Ovary (tissue), 10 donors: ENCODE measurements at places on chromosomes 16 and 17. TPM values are rescaled to one million over a fixed set of nuclear protein-coding genes. Genes with fewer than 3 reads are reported as not detected.

- no peak overlapping the region for H3K4me3 ChIP-seq
- no peak for DNase-seq
- no peaks in the 10 kb centered on the region for H3K27me3 ChIP-seq
- no peaks in the 10 kb centered on the region for H3K4me1 ChIP-seq
- no peak overlapping the region for H3K27ac ChIP-seq
- no peaks in the 10 kb centered on the region for H3K36me3 ChIP-seq
These were observed 247.8 kb downstream of the ENGASE start for GRCh38 chr17:79322211-79323123.

DNA sequence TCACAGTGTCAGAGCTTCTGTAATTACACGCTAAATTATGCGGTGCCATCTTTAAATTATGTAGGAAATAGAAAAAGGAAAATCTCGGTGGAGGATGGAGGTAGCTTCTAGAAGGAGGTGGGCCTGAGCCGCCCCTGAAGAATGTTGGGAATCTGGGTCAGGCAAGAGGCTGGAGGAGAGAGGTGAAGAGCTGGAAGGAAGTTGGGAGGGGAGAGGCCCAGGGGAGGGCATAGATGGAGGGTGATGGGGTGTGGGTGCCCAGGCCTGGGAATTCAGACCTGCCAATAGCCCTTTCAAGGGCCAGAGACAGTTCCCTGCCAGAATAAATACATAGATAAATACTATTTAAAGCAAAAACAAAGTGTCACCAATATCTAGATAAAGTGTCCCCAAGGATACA is 415.0 kb upstream of the HSBP1 start:
- no peaks in the 10 kb centered on the region for H3K4me1 ChIP-seq
- no peak overlapping the region for H3K4me3 ChIP-seq
- DNase-seq = no peak
- no peaks in the 10 kb centered on the region for H3K36me3 ChIP-seq

DNA sequence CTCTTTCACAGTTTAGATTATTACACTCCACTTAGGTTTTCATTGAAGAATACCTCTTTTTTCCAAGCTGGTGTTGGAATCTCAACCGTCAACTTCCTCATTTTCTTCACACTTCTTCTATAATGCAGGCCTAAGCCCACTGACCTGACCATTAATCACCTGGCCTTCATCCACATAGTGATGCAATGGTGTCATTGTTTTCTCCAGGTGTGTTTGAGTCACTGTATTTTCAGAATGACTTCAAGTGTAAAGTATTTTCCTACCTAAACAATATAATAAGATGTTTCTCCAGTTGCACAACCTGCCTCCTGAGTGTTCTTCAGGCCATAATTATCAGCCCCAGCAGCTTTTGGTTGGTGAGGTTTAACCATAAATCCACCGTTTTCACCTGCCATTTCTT is 1675.1 kb downstream of the TP53TG3F start:
- H3K4me1 ChIP-seq = no peaks in the 10 kb centered on the region
- no peak overlapping the region for H3K27ac ChIP-seq
- no peak overlapping the region for H3K4me3 ChIP-seq
- DNase-seq = no peak

ABCA6 gene
- total RNA-seq = 38.1 TPM

- no peaks in the 10 kb centered on the region for H3K27me3 ChIP-seq
- DNase-seq = no peak
- H3K36me3 ChIP-seq = no peaks in the 10 kb centered on the region
- H3K4me3 ChIP-seq = no peak overlapping the region
- no peak overlapping the region for H3K27ac ChIP-seq
These were observed 15.2 kb downstream of the ZNF276 start for GRCh38 chr16:89736554-89736953.

GRCh38 chr16:81863630-81864352 is 84.7 kb downstream of the PLCG2 start:
- H3K4me1 ChIP-seq = no peaks in the 10 kb centered on the region
- no peak for DNase-seq
- H3K27me3 ChIP-seq = no peaks in the 10 kb centered on the region
- no peaks in the 10 kb centered on the region for H3K36me3 ChIP-seq

GRCh38 chr16:48963901-48964615 is 317.6 kb downstream of the CBLN1 start:
- no peaks in the 10 kb centered on the region for H3K4me1 ChIP-seq
- no peaks in the 10 kb centered on the region for H3K36me3 ChIP-seq
- no peak overlapping the region for H3K4me3 ChIP-seq
- no peak for DNase-seq

TPSG1 gene
- total RNA-seq = 1.3 TPM

CCT6B gene
- total RNA-seq = 3.8 TPM

DNA sequence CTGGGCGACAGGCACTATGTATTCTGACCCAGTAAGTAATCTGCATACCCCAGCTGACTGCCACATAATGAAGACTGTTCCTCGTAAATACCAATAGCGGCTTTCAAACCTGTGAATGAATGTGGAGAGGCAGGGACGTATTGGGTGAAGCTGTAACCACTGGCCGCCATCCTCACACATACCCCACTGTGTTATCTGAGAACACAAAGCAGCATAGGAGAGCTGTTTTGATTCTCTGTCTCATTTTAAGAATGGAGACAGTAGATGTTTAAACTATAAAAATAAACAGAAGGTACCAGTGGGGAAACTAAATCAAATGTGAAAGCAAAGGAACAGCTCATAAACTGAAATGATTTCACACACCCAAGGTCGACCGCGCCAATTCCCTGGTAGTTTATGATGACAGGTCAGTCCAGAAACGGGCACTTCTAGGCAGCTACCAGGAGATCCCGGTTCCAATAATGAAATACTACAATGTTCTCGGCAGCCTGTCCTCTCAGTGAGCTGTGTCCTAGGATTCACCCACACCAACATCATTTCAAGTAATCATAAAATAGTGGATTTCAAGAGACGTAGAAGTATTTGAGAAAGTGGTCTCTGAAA is 109.7 kb downstream of the ADCY9 start:
- no peak overlapping the region for H3K4me3 ChIP-seq
- no peak overlapping the region for H3K27ac ChIP-seq
- no peaks in the 10 kb centered on the region for H3K27me3 ChIP-seq

PDILT gene
- not detected for total RNA-seq

DNA sequence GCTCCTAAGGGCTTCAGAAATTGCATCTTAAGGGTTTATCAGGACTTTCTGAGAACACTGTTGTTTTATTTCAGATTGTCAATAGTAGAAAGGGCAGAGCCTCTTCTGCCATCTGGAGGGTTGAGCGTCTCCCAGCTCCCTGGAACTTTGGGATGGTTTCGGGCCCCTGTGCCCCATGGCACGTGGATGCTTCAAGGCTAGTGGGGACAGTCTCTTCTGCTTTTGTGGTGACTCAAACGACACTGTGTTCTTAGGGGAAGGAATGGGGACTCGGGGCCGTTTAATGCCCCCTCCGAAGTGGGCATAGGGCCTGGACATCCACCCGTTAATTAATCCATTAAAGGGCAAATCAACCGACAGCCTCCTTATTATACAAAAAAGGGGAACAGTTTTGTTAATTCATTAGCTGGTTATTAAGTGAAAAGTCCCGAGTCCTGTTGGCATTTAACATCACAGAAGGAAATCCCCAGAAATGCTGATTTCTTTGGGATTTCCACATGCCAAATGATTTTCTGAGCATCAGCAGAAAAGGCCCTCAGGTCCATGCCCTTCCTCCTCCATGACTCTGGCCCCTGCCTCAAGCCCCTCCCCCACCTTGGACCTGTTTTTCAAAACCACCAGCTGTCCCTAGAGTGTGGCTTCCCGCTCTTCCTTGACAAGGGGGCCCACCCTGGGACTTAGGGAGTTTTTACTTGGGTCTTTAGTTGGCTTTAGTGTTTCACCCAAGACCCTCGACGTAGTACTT is 68.7 kb downstream of the ARSG start:
- no peaks in the 10 kb centered on the region for H3K4me1 ChIP-seq
- no peak overlapping the region for H3K4me3 ChIP-seq
- no peaks in the 10 kb centered on the region for H3K36me3 ChIP-seq
- no peak for DNase-seq
- no peak overlapping the region for H3K27ac ChIP-seq

- no peak for DNase-seq
- no peak overlapping the region for H3K4me3 ChIP-seq
- no peak overlapping the region for H3K27ac ChIP-seq
- no peaks in the 10 kb centered on the region for H3K36me3 ChIP-seq
- no peaks in the 10 kb centered on the region for H3K27me3 ChIP-seq
These were observed 74.4 kb downstream of the COX10 start for GRCh38 chr17:14143688-14144087.

DNA sequence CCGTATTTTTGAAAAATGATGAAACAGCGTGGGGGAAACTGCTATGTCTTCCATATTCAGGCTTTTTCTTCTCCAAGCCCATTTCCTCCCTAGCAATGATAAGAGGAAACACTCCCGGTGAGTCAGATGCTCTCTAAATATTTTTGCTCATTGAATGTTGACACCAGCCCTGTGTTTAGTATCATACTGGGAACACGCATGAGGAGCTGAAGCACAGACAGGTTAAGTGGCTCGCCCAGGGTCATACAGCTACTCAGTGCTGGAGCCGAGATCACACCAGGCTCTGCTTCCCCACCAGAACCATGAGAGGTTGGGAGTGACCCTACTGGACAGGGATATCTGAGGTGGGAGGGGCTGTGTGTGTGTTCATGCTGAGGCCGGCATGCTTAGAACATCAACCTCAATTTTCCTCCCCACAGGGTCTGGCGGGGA is 37.8 kb upstream of the ADGRG1 start:
- no peaks in the 10 kb centered on the region for H3K36me3 ChIP-seq
- no peak overlapping the region for H3K4me3 ChIP-seq
- H3K27ac ChIP-seq = no peak overlapping the region
- no peak for DNase-seq
- no peaks in the 10 kb centered on the region for H3K27me3 ChIP-seq

- H3K27me3 ChIP-seq = no peaks in the 10 kb centered on the region
- no peaks in the 10 kb centered on the region for H3K4me1 ChIP-seq
- H3K27ac ChIP-seq = no peak overlapping the region
- no peak for DNase-seq
- no peaks in the 10 kb centered on the region for H3K36me3 ChIP-seq
- H3K4me3 ChIP-seq = no peak overlapping the region
These were observed 3.8 kb upstream of the XYLT1 start for GRCh38 chr16:17474572-17474971.

SOST gene
- total RNA-seq = not detected

DNA sequence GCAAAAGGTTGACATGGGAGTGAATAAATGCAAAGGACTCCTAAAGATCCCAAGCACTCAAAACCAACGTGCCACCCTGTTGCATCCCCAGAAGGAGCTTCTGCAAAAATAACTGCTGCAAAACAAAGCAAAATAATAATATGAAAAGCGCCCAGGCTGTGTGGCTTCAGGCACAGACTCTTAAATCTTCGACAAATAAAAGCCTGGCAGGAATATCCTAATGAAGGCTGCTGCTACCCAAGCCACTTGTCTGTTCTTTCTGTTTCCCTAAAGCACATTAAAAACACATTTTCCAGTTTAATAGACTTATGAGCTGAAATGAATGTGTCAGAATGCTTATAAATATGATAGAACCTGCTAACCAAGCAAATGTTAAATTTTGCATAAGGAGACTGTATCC is 154.0 kb downstream of the SLC39A11 start:
- no peaks in the 10 kb centered on the region for H3K27me3 ChIP-seq
- DNase-seq = no peak
- H3K4me3 ChIP-seq = no peak overlapping the region
- H3K36me3 ChIP-seq = no peaks in the 10 kb centered on the region
- no peak overlapping the region for H3K27ac ChIP-seq

DNA sequence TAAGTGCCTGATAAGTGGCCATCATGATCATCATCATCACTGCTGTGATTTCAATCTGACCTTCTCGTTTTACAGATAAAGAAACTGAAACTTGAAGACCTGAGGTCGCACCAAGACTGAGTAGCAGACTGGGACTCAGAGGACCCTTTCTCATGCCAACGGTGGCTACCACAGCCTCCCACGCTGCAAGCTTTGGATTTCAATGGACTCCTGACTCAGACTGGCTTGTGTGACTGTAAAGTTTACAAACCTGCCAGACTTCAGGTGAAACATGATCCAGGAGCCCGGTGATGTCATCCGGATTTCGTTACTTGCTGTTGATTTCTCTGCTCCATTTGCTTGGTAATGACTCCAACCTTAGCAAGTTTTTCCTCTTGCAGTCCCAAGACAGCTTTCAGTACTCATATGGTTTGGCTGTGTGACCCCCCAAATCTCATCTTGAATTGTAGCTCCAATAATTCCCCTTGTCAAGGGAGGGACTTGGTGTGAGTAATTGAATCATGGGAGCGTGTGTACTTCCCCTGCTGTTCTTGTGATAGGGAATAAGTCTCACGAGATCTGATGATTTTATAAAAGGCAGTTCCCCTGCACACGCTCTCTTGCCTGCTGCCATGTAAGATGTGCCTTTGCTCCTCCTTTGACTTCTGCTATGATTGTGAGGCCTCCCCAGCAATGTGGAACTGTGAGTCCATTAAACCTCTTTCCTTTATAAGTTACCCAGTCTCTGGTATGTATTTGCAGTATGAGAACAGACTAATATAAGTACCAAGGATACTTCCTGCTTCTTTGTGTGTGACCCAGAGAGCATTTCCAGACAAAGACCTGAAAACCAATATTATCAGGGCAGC is 26.7 kb upstream of the IRX6 start:
- no peak for DNase-seq
- H3K4me1 ChIP-seq = no peaks in the 10 kb centered on the region
- H3K4me3 ChIP-seq = no peak overlapping the region
- no peak overlapping the region for H3K27ac ChIP-seq
- H3K36me3 ChIP-seq = no peaks in the 10 kb centered on the region
- no peaks in the 10 kb centered on the region for H3K27me3 ChIP-seq

GRCh38 chr16:29926711-29927052 is 656 bp upstream of the KCTD13 start:
- peak overlapping the region; percentile 82 for H3K27ac ChIP-seq
- no peak for DNase-seq
- no peaks in the 10 kb centered on the region for H3K36me3 ChIP-seq
- H3K4me3 ChIP-seq = peak overlapping the region; percentile 73
- H3K4me1 ChIP-seq = peaks cover 13% of the 10 kb centered on the region
- H3K27me3 ChIP-seq = no peaks in the 10 kb centered on the region

DNA sequence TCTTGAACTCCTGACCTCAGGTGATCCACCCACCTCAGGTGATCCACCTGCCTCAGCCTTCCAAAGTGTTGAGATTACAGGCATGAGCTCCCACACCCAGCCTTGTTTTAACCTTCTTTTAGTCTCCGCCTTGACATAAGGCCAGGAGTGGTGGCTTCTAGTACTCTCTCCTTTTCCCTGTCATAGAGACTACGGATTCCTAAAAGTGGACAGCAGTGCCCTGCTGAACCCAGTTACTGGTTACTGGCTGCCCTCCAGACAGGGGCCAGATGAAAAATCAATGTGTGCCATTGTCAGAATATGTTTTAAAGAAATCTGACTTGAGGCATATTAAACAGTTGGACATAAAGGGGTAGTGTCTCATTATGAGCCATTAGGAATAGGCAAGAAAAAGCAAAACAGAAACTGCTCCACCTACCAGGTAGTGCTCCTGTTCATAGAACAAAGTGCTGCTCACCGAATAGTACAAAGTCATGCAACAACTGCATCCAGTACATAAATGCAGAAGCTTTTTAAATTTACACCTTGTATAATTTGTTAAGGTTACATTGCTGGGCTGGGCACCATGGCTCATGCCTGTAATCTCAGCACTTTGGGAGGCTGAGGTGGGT is 32.1 kb downstream of the TRIM25 start:
- DNase-seq = no peak
- H3K27me3 ChIP-seq = no peaks in the 10 kb centered on the region
- H3K27ac ChIP-seq = no peak overlapping the region
- H3K4me3 ChIP-seq = no peak overlapping the region
- no peaks in the 10 kb centered on the region for H3K36me3 ChIP-seq
- no peaks in the 10 kb centered on the region for H3K4me1 ChIP-seq

CDRT15 gene
- not detected for total RNA-seq

RGS11 gene
- total RNA-seq = 0.72 TPM

GRCh38 chr16:10965440-10966061 is 21.2 kb downstream of the CLEC16A start:
- no peak overlapping the region for H3K27ac ChIP-seq
- H3K36me3 ChIP-seq = no peaks in the 10 kb centered on the region
- no peaks in the 10 kb centered on the region for H3K27me3 ChIP-seq
- H3K4me3 ChIP-seq = no peak overlapping the region
